ENCODE measurements at places on chromosomes 2 and 18. TPM values are rescaled to one million over a fixed set of nuclear protein-coding genes. Genes with fewer than 3 reads are reported as not detected.

DNA sequence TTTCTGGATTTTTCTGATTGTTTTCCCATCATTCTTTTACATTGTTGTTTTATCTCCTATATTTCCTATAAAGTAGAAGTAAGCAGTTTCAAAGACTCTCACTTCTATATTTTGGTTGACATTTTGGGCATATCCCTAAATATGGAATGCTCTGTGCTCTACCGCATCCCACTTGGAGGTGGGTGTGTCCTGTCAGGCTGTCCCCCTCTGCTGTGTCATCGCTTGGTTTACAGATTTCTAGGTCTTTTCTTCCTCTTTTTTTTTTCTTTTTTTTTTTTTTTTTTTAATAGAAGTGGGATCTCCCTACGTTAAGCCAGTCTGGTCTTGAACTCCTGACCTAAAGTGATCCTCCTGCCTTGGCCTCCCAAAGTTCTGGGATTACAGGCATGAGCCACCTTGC lies 13.3 kb downstream of the DGKD start:
- DNase-seq = no peak

DNA sequence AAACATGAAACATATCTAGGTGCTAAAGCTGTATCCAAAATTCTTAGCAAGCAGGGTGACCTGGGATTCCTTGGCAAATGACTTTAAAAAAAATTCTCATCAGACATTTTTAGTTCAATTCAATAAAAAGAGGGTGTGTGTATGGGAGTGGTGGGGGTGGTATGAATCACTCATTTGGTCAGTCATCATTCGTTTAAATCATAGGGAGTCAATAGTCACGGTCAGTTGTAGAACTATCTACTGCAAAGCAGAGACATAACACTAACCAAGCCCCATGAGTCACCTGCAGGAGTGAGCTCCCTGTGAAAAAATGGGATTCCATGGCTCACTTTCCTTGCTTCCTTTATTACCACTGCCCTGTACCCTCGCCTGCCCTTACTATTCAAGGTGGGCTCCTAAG lies 380.6 kb upstream of the TCF4 start:
- no peak for DNase-seq

GRCh38 chr18:21703241-21703820 lies 1.2 kb downstream of the ABHD3 start:
- DNase-seq = no peak

DNA sequence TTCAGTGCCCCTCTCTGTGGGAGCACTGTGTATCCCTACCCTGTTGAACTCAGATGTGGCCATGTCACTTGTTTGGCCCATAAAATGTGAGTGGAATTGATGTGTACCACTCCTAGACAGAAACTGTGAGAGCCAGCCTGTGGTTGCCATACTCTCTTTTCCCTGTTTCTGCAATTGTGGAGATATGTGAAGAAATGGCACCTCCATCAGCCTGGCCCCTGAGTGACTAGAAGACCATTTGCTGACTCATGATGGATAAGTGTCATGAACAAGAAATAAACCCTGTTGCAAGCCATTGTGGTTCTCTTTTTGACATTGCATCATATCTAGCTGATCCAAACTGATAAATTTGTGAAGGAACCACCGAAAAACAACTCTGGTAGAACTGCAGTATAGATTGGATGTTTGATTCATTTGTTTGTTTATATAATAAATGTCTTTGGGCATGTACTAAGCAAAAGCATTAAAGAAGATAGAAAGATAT lies 214.5 kb upstream of the FBXO11 start:
- no peak for DNase-seq

DNA sequence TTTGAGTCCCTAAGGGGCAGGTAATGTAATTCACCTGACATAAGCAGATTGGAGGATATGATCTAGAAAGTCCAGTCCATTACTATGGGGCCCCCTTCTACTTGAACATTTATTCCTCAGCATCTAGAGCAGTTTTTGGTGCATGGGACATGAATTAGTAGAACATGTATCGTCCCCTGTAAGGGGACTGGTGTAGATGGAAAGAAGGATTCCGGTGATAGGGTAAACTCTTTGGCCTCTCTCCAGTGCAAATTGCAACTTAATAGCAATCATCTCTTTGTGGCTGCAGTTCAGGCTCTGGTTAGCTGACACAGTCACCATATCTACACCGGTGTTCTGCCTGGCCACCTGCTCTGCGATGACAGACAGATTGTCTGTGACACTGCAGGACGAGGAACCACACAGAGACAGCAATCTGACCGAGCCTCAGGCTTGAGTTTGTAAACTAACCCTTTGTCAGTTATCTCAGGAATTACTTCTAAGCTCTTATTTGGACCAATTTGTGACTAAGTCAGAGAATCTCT lies 6.4 kb upstream of the SLC8A1 start:
- DNase-seq = no peak

GRCh38 chr2:157324331-157324843 lies 1.2 kb downstream of the ERMN start:
- DNase-seq = no peak

DNA sequence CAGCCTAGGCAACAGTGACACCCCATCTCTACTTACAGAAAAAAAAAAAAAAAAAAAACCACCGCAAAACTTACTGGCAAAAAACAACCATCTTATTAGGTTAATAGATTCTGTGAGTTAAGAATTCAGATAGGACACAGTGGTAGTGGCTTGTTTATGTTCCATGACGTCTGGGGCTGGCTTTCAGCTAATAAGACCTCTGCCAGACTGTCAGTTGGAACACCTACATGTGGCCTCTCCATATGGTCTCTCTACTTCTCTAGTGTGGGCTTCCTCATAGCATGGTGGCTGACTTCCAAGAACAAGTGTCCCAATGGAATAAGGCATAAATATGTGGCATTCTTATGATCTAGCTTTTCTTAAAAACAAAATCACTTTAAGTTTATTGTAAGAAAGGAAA lies 94.0 kb upstream of the OTX1 start:
- DNase-seq = no peak

GRCh38 chr2:88658881-88659537 lies 31.7 kb upstream of the EIF2AK3 start:
- no peak for DNase-seq

- DNase-seq = no peak
These were observed 224.1 kb downstream of the MTX2 start for GRCh38 chr2:176493226-176493825.

GRCh38 chr18:48534364-48534763 lies 4.5 kb upstream of the CTIF start:
- DNase-seq = no peak

GRCh38 chr2:27885661-27886060 lies 4.5 kb downstream of the RBKS start:
- no peak for DNase-seq

DNA sequence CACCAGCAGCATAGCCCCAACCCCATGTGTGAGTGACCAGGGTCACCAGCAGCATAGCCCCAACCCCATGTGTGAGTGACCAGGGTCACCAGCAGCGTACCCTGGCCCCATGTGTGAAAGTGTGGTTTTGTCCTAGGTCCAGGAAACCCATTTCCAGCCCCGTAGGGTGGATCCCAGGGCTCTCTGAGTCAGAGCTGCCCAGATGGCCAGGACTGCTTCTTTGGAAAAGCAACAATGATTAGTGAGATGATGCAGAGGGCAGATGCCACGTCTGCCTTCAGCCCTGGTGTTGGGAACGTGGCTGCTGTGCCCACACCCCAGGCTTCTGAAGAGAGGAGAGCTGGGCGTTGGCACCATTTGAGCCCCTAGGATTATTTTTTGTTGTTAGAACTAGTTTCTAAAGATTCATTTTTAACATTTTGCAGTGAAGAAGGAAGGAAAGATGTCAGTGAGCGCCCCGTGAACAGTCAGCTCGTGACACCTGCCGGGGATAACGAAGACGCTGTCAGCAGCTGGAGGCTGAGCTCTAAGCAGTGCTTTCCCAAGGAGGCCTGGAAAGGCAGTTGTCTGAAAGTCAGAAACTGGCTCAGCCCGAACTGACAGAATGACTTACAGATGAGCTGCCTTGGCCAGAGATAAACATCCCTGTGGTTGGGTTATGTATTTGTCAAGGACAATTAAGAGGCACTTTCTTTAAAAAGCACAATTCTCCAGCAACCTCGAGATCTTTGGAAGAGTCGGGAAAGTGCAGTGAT lies 32.1 kb upstream of the KCNG2 start:
- peak; percentile 28 for DNase-seq

DNA sequence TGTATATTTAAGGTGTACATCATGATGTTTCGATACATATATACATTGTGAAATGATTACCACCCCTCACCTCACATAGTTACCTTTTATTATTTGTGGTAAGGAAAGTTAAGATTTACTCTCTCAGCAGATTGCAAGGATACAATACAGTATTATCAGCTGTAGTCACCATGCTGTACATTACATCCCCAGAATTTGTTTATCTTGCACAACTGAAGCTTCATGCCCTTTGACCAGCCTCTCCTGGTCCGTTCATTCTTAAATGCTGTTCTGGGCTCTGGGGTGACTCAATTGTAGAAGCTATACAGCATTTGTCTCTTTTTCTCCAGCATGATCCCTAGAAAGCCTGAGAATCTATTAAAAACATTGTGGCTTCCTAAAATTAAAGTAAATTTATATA lies 90.8 kb downstream of the PTPRM start:
- DNase-seq = no peak

GRCh38 chr2:144084114-144084661 lies 435.7 kb downstream of the ZEB2 start:
- no peak for DNase-seq

DNA sequence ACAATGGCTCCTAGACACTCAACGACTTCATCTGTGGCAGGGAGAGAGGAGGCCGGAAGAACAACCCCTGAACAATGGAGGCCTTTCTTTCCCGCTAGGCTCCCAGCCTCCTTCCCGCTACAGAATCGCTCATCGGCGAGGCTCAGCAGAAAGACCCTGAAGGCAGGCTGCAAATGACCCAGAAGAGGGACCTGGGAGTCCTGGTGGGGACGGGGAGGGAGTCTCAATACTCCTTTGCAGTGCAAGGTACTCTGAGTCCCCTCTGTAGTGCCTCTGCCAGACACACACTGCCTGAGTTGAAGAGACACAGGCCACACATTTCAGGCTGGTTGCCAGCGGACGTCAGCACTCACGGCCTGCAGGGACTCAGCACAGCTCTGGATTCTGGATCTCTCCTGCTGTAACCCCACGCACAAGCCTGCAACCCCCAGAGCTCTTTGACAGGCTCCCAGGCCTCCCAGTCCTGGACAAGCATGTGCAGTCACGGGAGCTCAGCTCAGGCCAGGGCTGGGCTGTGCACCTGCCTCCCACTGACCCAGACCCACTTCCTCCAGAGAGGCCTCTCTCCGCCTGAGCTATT lies 6.1 kb downstream of the GPR17 start:
- DNase-seq = no peak

DNA sequence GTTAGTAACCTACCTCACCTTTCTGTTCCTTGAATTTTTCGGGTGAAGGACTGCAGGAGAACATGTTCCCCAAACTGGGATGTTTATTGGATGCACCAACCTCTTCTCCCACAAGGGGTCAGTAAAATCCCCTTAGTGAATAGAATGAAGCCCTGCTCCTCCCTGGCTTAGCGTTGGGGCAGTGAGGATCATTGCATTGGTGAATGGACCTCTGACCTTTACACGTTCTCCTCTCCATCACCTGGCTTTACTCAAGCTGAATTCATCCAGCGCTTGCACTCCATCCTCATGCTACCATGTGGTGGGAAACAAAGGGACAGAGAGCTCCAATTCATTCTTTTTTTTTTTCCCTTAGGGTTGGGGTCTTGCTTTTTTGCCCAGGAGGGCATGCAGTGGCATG lies 157.2 kb downstream of the MIB1 start:
- DNase-seq = peak; percentile 56

- DNase-seq = no peak
These were observed 616 bp upstream of the TAF1B start for GRCh38 chr2:9842487-9843228.

DNA sequence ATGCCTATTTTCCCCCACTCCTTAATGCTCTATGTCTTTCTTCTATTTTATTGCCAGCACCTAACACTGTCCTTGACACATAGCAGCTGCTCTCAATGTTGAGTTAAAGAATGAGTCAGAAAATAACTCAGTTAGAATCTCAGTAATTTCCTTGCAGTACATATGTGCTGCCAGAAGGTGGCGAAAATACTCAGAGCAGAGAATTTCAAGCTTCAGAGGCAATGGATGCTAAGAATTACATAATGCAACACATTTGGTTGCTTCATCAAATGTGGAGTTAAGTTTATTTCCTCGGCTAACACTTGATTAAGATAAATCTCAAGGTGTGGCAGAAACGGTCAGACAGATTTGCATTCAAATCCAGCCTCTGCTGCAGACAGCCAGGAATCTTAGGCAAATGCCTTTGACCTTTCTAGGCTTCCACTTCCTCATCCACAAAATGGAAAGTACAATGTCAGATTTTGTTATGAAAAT lies 105.6 kb downstream of the VSNL1 start:
- no peak for DNase-seq

DNA sequence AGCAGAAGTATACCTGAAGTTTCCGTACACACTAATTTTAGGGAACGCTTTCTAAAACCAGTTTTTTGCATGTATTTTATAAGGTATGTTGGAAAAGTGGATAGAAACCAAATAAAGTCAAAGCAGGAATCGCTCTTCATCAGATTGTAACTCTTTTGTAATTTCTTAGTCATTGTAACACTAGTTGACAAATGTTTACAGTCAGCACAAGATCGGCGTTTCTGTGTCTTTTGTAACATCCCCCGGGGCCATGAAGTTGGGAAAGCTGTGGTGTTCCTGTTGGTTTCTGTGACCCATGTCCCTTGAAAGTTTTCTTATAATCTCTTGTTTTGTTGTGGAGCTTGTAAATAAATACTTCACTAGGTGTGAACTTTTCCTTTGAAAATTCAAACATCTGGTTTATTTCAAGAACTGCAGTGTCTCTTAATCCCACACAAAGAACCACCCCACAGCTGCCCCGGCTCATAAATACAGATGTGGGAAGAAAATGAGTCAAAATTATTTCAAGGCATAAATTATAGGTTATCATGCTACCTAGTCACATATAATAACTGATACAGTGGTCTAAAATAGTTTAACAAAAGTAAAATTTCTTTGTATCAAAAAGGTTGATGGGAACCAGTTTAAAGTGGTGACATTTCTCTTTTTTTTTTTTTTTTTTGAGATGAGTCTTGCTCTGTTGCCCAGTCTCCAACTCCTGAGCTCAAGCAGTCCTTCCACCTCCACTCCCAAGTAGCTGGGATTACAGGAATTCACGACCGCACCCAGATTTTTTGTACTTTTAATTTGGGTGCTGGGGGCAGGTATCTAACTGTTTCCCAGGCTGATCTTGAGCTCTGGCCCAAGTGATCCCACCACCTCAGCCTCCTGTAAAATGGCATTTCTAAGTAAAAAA lies 751 bp upstream of the NMI start:
- no peak for DNase-seq

GRCh38 chr2:166411473-166412230 lies 35.9 kb upstream of the SCN9A start:
- no peak for DNase-seq

GRCh38 chr2:45276914-45277313 lies 267.7 kb upstream of the SIX2 start:
- DNase-seq = no peak

Gene CPO
- total RNA-seq = 0.46 TPM

Gene AAK1
- total RNA-seq = 30.5 TPM

Gene EPAS1
- 168 TPM for total RNA-seq

Gene PRKRA
- 14.2 TPM for total RNA-seq

Gene TUBB8B
- not detected for total RNA-seq

Gene FAM210A
- total RNA-seq = 9.3 TPM

Gene RTTN
- 6.3 TPM for total RNA-seq

Measured in right lobe of liver (tissue), 6 donors.